ENCODE measurements at places on chromosomes 1 and 21.

- DNase-seq: no peak
These were observed 126.7 kb downstream of the EPHB2 start for GRCh38 chr1:22837332-22837731.

DNA sequence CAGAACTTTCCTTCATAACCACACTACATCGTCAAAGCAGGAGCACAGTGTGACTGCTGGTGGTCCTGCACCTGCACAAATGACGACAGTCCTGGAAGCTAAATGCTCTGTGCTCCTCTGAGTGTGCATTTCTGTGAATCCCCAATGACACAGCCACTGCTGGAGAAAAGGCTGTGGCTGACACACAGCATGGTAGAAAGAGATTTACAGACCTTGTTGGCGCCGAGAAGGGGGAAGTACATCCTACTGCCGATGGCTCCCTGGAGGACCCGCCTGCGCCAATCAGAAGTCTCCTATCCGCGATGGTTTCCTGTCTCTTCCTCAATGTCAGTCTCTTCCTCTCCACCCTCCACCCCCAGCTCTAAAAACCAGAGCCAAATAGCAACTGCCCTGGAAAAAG is 115.4 kb upstream of the RAB4A start:
- no peak for DNase-seq

GRCh38 chr1:207493212-207493611 is 2.7 kb upstream of the CR1 start:
- no peak for DNase-seq

DNA sequence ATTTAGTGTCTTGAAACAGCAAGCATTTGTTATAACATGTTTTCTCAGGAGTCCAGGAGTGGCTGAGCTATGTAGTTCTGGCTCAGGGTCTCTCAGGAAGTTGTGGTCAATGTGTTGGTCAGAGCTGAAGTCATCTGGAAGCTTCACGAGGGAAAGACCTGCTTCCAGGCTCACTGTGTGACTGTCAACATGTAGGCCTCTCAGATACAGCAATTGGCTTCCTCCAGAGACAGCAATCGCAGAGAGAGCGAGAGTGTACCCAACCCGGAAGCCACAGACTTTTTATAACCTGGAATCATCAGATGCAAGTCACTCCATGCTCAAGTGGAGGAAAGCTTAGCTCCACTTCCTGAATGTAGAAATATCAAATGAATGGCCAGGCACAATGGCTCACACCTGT is 40.9 kb downstream of the TNFRSF9 start:
- peak; percentile 33 for DNase-seq

DNA sequence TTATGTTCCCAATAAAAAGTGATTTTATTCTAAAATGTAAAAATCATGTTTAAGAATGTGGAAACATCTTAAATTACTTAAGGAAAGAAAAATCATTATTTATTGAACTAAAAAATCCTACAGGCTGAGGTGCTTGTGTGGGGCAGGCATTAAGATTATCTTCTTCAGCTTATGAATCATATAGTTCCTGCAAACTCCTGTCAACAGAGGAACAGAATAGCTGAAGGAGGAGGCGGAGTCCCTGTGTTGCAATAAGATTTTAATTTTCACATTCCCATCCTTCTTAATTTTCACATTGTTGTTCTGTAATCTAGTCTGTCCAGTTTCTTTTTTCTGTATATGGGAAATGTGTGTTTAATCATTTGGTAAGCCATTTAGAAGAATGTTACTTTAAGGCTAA is 20.6 kb upstream of the OLFML3 start:
- DNase-seq: peak; percentile 20

DNA sequence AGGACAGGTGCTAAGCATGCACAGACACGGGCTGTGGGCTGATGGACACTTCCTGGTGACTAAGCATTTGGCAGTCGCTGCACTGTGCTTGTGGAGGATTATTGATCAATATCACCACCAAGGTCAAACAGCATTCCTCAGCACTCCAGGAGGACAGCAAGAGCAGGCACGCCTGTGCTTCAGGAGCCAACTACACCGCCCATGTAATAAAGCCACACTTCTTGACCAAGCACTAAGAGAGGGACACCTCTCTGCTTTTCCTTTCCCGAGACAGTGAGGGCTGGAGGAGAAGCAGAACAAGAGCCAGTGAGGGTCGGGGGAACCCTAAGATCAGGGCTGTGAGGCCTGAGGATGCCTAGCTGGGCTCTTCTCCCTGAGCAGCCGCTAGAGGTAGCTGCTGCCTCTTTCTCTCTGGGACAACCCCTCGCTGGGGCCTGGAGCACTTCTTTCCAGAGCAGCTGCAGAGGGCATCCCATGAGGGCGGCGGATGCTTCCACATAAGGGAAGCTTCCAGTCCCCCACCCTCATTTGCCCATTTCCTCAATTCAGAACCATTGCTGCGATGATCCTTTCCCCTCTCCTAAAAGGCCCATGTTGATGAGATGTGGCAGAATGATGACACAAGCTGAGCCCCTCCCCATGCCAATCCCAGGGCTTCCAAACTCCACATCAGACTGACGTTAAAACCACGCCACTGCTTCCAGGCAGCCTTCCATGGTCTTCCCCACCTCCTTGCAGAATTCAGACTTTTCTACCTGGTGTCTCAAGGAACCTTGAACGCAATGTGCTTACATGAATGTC is 19.1 kb downstream of the RAB7B start:
- peak; percentile 82 for DNase-seq

Data from GM23248 (cell line).